ENCODE measurements at places on chromosomes 2 and 18.

- no peak for DNase-seq
Measured at GRCh38 chr2:120637847-120638246, 97.8 kb upstream of the GLI2 start.

- no peak for DNase-seq
Measured at GRCh38 chr18:74248189-74248588, 43.6 kb downstream of the CYB5A start.

DNA sequence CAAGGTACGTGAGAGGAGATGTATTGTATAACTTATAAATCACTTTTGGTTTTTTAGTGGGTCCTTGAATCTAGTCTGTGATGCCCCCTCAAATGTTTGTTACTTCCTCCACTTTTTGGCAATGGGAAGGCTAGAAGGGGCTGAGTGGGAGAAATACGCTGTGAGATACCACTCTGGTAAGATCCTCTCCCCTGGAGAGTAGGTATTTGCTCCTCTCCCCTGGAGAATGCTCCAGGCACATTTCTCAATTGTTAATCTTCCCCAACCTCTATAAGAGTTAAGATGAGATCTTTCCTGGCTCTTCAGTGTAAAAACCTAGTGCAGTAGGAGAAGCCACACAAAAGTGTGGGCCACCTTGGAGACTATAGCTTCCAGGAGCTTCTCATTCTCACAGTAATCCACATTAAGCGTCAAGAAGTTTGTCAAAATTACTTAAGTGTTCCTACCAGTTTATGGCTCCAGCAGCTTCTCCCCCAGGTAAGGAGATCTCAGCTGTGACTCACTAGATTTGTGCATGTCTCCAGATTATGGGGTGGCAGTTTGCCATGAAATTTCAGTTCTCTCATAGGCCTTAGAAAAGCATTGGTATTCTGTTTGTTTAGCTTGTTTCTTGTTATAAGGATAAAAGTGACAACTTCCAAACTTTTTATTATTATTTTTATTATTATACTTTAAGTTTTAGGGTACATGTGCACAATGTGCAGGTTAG is 182.6 kb downstream of the FSIP2 start:
- no peak for DNase-seq

GRCh38 chr2:21267232-21267835 is 143.6 kb downstream of the TDRD15 start:
- DNase-seq = no peak

DNA sequence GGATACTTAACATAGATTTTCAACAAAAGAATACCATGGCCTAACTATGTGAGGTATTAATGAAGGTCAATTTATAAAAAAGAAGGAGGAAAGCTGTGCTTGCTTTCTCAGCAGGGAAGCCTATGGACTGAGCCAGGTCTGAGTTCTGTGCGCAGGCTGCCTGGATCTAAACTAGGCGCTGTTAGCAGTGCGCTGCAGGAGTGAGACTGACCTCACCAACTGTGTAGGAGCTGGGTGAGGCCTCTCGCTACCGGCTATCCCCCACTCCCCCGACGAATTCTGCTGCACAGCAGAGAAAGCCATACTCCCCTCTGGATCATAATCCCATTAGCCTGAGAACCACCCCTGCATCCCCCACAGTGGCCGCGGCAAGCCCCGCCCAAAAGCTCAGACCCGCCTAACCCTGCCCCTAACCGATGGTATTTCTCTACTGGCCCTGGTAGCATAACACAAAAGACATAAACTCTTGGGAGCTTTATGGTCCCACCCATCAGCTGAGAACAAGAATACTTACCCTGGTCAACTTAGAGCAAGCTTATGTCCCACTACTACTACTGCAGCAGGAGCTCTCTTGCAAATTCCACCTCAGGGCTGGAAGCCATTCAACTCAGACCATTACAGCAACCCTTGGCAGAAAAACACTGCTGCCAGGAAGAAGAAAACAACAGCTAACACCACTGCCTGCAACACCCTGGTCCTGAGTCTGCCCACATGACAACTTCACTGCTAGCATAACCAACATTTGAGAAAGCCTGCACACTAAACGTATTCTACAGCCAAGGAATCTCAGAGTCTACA is 28.0 kb downstream of the SULT1C2 start:
- no peak for DNase-seq

DNA sequence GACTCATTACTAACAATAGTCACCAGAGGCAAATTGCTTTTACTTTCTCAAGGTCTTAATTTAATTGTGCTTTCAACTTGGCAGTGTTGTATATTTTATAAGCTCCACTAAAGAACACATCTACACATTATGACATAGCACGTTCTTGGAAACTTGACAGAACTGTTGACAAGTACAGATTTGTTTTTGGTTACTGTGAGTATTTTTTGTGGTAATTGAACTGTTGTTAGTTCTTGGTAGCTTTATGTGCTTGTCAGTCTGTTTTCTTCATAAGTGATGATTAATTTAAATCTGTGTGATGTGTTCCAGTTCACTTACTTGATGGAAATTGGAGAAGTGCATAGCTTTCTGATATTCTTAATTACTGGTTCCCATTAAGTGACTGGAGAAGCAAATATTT is 63.9 kb downstream of the COMMD1 start:
- no peak for DNase-seq

DNA sequence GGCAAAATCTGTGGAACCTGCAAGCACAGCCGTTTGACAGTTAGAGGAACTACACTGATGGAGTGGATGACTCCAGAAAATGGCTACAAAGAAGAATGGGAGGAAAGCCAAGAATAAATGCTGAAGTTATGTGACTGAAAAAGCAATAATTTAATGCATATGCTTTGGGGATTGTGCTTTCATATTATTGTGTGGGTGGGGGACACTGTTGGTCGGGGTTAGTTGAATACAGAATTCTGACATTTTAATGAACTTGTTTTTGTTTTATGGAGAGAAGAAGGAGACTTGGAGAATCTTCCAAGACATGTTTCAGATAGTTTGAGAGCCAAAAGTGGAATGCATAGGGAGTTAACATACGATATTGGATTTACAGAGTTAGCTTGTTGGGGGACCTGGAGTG is 68.5 kb downstream of the NRP2 start:
- DNase-seq = no peak

GRCh38 chr2:197813093-197813787 is 8.8 kb downstream of the PLCL1 start:
- DNase-seq = no peak

DNA sequence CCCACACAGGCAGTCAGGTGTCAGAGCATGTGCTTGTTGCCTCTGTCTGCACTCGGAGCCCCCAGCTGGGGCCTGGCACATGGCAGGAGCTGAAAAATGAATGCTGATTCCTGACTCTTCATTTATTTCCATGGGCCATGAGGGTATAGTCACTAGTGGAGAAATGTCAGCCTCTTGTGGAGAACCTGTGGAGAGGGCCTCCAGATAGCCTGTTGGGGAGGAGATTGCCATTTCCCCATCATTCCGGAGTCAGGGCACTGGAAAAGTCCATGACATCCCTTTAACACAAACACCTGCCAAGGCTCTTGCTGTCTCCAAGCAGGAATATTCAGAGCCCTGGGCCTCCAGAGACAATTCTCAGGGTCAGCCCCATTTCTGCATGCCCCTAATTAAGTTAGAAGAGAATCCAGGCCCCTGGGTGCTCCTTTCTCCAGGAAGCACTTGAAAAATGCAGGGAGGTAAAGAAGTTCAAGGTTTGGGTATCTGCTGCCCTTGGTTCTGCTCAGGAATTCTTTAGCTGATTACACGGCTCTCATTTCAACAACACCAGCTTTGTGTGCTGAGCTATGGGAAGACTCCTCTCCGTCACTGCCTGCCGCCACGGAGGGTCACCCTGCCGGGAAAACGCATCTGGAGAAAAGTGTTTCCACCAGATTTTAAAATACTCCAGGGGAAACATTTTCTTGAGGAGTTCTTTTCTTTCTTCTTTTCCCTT is 311.3 kb downstream of the MYCN start:
- no peak for DNase-seq

DNA sequence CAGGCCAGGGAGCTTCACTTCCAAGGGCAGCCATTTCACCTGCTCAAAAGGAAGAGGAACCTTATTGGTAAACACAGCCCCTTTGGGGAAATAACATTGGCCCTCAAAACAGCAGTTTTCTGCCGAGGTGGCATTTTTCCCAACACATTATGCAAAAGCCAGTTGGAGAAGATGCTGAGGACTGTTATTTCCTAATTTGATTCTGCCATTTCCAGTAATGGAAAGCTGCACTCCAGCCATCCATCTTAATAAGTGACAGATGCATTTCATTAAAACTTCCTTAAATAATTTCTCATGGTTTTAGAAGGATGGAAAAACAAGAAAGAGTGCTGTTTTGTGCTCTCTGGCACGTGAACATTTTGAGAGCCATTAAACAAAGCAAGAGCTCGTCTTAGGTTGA is 55.9 kb upstream of the ALK start:
- no peak for DNase-seq

GRCh38 chr18:69916412-69916811 is 31.3 kb downstream of the CD226 start:
- DNase-seq = no peak

- no peak for DNase-seq
Measured at GRCh38 chr2:6866982-6867381, 1.3 kb upstream of the CMPK2 start.

DNA sequence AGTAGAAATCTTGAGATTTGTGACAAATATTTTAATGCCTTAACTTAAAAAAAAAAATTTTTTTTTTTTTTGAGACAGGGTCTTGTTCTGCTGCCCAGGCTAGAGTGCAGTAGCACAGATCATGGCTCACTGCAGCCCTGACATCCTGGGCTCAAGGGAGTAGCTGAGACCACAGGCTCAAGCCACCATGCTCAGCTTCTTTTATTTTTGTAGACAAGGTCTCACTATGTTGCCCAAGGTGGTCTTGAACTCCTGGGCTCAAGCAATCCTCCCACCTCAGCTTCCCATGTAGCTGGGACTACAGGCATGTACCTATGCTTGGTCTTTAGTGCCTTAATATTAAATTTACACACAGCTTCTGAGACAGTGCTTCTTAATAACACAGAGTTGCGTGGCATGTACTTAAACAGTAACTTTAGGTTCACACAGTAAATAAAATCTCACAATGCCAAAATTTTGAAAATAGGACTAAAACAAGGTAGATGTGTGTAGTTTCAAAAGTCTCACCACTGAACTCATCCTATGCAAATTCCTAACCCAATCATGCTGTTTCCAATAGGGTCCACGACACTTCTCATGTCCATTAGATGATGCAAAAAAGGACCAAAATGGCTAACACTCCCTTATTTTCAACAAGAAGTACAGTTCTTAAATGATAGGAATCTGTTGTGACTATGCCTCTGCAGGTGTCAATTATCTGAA is 4.1 kb downstream of the HSPD1 start:
- DNase-seq = no peak

GRCh38 chr18:65269375-65269774 is 481.4 kb upstream of the CDH7 start:
- no peak for DNase-seq

- no peak for DNase-seq
Measured at GRCh38 chr2:46181789-46182530, 115.2 kb upstream of the EPAS1 start.

DNA sequence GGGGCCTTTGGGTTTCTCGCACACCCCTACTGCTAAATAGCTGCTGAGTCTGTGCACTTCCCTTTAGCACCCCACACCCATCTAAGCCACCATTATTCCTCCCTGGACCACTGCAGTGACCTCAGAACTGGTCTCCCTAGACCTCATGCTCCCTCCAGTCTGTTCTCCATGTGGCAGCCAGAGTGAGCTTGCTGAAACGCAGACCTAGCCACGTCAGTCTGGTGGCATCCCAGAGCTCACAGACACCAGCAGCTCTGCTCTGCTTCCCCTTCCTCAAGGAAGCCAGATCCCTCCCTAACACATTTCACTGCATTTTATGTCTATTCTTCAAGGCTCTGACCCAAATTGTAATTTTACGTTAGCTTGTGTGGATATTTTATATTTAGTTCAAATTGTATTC is 144.4 kb downstream of the DYSF start:
- no peak for DNase-seq

DNA sequence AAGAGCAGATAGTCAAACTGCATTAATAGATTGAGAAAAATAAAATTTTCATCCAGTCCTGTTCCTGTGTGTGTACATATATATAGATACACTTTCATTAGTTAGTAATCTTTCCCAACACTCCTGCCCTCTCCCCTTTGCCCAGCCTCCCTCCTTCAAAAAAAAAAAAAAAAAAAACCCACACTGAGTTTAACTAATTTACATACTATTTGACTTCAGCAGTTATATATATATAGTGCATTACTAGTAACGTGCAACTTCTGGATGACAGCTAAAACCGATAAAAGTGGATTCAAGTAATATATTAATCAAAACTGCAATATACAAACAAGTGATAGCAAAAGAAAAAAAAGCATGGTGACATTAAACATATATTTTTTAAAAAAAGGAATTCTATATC is 1.4 kb downstream of the FIGN start:
- DNase-seq = no peak

All from activated T-cell treated with anti-CD3 and anti-CD28 coated beads, Interleukin-2, amount 50 U/mL, for 1 hour (primary cell).